Activated CD4-positive, alpha-beta T cell treated with anti-CD3 and anti-CD28 coated beads, Interleukin-2, amount 50 U/mL, for 1 hour (primary cell): ENCODE measurements at places on chromosomes 1 and 21.

GRCh38 chr1:38094711-38095290, 48.2 kb upstream of the POU3F1 start:
- no peak for DNase-seq

DNA sequence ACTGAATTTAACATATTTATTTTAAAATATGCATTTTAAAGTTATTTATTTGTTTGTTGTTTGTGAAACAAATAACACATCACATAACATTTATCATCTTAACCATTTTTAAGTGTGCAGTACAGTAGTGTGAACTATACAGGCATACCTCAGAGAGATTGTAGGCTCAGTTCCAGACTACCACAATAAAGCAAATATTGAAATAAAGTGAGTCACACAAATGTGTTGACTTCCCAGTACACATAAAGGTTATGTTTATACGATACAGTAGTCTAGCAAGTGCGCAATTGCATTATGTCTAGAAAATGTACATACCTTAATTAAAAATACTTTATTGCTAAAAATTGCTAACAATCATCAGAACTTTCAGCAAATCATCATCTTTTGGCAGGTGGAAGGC, 739.4 kb upstream of the ADGRL4 start:
- no peak for DNase-seq

- DNase-seq: no peak
Observed at GRCh38 chr1:206003854-206004800, 932 bp upstream of the RAB7B start.

GRCh38 chr1:207872621-207873020, 38.3 kb downstream of the CD34 start:
- no peak for DNase-seq

GRCh38 chr1:216140730-216141524, 282.3 kb downstream of the USH2A start:
- no peak for DNase-seq

GRCh38 chr1:72009173-72010093, 272.9 kb downstream of the NEGR1 start:
- no peak for DNase-seq

DNA sequence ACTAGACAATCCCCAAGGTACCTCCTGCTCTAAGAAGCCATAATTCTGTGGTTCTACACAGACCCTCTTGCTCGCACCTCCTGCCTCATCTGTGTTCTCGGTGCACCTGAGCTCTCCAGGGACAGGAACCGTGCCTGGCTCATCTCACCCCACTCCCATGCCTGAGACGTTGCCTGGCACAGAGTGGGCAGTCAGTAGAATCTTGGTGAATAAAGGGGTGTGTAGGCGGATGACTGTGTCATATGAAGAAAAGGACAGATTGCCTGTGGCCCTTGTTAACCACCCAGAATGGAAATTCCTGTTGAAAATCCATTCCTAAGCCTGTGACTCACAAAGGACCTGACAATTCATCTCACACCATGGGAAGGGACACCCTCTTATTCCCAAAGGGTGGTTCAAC, 92.9 kb downstream of the KCNN3 start:
- DNase-seq: no peak

DNA sequence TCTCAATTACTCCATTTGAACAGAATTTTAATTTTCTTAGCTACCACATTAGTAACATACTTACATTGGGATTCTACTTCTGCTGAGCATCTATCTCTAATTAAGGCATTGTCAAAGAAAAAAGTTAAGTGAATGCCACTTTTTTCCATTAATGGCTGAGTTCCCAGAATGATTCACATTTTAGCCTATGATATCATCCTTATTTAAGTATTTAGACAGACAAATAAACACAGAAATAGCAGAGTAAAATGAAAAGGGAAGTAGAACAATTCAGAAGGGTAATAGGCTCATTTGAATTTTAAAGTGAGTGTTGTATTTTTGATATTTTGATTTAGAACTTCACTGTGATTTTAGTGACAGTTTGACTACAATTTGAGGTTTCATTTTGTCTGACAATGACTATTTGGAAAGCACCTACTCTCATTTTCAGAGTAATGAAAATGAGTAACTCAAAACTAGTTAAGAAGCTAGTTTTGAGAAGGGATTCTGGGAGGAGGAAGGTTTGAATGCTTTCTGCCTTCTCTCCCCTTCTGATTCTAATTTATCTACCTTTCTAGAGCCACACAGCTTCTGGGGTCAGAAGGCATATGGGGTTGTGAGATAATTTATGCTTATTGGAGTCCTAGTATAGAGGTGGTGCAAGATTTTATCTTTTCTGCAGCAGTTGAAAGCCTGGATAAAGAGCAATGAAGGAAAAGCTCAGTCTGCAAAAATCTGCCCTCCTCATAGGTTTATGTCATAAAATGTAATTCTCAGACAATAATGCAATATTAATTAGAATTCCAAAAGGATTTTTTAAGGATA, 15.5 kb downstream of the LYPLAL1 start:
- DNase-seq: no peak

DNA sequence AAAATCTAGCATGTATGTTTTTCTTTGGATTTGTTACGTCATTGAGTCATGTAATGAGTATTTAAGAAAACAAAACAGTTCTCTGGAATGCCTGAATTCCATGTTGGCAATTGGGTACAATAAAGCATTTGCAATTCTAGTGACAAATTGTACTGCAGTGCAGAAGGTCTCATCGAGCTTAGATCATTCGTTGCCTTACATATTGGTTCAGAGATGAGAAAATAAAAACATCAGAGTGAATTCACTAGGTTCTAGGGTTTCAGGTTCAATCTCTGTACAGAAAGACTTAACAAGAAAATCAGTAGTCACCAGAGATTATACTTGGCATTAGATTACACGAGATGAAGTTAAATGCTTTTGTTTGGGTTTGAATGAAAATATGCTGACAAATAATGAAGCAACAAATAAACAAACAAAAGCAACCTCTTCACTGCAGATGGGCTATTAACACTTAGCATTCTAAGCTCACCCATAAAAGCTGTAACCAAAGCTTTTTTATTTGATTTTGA, 124.7 kb downstream of the RYR2 start:
- DNase-seq: no peak

DNA sequence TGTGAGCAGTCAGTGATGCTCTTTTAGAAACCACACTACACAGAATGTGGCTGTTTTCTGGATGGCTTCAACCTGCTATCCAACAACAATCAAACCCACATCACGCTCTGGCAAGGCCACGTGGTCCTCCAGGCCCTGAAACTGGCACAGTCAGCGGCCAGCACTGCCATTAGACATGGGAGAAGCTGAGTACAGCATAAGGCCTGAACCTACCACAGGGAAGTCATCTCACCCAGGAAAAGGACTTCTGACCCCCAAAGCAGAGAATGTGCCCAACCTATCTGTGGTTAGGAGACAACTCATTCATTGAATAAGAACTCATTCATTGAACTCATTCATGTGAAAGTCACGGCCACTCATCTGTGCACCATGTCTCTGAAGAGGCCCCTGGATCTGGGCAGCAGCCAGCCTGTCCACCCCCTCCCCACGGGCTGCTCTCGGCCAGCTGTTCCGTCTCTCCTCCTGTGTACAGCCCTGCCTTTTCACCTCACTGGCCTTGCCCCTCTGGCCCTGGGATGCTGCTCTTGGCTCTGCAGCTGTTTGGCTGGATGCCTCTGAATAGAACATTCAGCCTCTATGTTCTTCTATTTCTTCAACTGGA, 41.1 kb downstream of the C1orf198 start:
- no peak for DNase-seq

GRCh38 chr1:205082431-205082830, 1.8 kb downstream of the TMEM81 start:
- no peak for DNase-seq

- no peak for DNase-seq
Observed at GRCh38 chr1:153556348-153556747, 7.3 kb upstream of the S100A3 start.

DNA sequence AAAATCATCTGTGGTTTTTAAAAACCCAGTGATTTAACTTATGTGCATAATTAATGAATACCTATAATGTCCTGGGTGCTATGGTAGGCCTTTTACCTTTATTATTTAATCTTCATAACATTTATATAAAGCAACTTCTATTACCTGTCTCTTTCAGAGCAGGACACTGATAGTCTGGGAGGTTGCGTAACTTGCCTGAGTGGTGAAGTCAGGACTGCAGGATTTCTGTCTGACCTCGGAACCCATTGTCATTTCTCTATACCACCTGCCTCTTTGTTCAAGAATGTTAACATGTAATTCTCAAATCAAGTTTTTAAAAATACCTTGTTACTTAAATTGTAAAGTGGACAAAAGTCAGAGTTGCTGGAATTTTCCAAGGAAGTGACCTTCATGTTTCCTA, 41.0 kb upstream of the BACH1 start:
- DNase-seq: no peak

DNA sequence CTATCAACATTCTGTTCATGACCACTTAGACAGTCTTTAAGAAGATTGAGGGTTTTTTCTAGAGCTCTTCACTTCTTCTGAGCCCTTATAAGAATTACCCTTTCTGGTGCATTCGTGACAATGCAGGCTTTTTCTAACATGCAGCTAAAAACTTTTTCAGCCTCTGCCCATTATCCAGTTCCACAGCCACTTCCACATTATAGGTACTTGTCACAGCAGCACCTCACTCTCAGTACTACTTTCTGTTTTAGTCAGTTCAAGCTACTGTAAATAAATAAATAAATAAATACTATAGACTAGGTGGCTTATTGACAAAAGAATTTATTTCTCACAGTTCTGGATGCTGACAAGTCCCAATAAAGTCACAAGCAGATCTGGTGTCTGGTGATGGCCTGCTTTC, 284.4 kb upstream of the PKN2 start:
- DNase-seq: no peak

GRCh38 chr1:228141226-228142044, 1.4 kb downstream of the GUK1 start:
- DNase-seq: no peak

DNA sequence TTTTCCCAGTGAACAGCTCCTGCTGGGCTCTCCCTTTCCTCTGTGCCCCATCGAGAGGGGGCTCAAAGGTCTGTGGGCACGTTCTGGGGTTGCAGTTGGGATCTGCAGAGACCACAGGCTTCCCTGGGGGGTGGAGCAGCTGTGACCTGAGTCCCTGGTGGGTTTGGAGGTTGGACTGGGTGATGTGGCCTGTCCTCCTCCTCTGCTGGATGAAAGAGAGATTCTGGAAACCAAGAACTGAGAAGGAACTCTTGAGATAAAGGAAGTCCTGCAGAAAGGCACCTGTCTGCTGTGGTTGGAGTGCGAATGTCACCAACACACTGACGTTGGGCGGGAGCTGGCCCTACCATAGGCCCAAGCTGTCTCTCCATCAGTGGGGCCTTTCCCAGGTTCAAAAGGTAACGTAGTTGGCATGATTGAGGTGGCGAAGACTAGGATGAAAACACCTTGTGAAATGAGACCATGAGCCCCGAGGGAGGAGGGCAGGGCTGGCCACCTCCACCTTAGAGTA, 35.8 kb upstream of the ETV3 start:
- DNase-seq: no peak

DNA sequence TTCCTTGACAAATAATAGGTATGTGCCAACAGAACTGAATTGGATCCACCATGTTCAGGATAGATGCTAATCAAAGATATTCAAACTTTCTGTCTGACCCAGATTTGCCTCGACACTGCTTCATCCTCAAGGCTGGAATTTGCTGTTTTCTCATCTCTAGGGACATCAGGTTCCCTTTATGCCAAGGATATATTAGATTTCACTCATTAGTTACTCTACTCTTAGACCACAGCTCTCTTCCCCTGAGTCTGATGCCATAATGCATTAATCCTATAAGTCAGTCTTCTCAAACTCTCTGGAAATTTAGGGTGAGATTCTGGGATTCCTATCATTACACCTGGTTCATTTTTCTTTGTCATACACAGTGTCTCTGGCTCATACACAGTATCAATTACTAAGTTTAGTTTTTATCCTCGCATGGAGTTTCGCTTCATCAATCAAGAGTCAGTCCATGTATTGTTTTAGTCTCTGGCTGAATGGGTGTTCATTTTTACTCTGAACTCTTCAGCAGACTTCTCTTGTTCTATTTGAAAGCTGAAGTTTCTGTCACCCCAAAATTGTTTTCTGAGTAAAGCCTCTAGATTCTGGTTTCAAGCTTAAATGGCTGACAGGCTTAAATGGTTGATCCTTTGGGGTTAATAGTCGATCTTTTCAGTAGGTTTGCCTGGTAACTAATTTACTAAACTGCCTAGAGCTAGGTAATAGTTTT, 9.3 kb upstream of the DCAF6 start:
- no peak for DNase-seq

GRCh38 chr1:79568411-79568810, 561.9 kb upstream of the ADGRL4 start:
- no peak for DNase-seq

GRCh38 chr21:15809818-15810217, 80.0 kb downstream of the USP25 start:
- DNase-seq: no peak

DNA sequence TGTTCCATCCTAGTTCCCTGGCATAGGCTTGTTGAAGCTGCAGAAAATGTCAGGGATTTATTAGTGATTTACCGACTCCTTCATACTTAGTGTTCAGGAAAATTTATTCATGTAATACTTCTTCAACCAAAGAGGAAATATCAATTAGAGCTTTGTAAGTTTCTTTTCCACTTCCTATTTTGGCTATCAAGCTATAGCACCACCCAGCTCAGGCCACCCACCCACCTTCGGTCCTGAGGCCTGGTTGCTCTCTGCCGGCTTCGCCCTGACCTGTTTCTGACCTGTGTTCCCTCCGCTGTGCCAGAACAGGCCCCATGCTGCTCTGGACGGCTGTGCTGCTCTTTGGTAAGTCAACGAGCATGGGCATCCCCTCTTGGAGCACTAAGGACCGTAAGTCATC, at the start of gene FCRL6:
TSS of gene FCRL6 (plus strand) at position 250 of the 400 bp plus-strand sequence. CDS start at position 315, 65 bp downstream.
- DNase-seq: no peak

GRCh38 chr1:96845464-96845863, 123.9 kb downstream of the PTBP2 start:
- peak; percentile 1 for DNase-seq

- DNase-seq: peak; percentile 67
Observed at GRCh38 chr21:44083631-44084291, 23.4 kb upstream of the PWP2 start.

GRCh38 chr1:156154317-156154749, 948 bp downstream of the SEMA4A start:
- no peak for DNase-seq

DNA sequence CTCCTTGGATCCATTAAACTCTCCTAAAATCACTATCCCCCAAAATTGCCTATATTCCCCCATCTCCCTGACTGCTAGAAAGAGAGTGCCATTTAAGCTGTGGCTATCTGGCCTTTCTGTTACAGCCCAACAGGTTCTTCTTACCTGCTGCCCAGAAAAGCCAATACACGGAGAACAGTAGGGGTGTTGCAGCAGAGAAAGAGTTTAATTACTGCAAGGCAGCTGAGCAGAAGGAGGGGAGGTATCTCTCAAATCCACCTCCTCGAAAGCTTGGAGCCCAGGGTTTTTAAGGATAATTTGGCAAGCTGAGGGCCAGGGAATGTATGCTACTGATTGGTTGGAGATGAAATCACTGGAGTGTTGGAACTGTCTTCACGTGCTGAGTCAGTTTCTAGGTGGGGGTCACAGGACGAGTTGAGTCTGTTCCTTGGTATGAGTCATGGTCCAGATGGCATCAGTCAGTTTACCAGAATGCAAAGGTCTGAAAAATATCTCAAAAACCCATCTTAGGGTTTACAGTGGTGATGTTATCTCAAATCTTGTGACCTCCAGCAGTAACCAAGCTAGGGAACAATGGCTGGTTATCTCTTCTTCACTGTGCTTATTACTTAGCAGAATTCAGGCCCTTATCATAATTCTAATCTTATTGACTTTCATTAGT, 89.8 kb downstream of the SMYD3 start:
- DNase-seq: no peak
